ENCODE measurements at places on chromosomes 5 and 9. TPM values are rescaled to one million over a fixed set of nuclear protein-coding genes. Genes with fewer than 3 reads are reported as not detected.

SV2C gene
- not detected for total RNA-seq

SOX30 gene
- 0.11 TPM for total RNA-seq

IFNK gene
- total RNA-seq, result not detected

GRCh38 chr9:130938652-130939404 is at the start of gene FIBCD1:
Gene FIBCD1 (minus strand): TSS chr9:130939247. CDS start chr9:130938607, 640 bp downstream.
- no peak within 1 kb of the TSS for H3K4me3 ChIP-seq
- peaks cover 9% of the 10 kb centered on the region for H3K4me1 ChIP-seq
- H3K27ac ChIP-seq, result no peak within 1 kb of the TSS
- peaks cover 9% of the 10 kb centered on the region for H3K27me3 ChIP-seq

- peaks cover 7% of the 10 kb centered on the region for H3K36me3 ChIP-seq
- DNase-seq, result no peak
- peaks cover 18% of the 10 kb centered on the region for H3K4me1 ChIP-seq
- no peak overlapping the region for H3K4me3 ChIP-seq
- H3K27me3 ChIP-seq, result no peaks in the 10 kb centered on the region
Observed at GRCh38 chr9:113998525-113999255, 79.4 kb downstream of the AMBP start.

- no peak for DNase-seq
- no peaks in the 10 kb centered on the region for H3K27me3 ChIP-seq
- no peaks in the 10 kb centered on the region for H3K36me3 ChIP-seq
- no peak overlapping the region for H3K4me3 ChIP-seq
- no peak overlapping the region for H3K27ac ChIP-seq
Observed at GRCh38 chr5:52791366-52791765, 3.6 kb downstream of the ITGA1 start.

DNA sequence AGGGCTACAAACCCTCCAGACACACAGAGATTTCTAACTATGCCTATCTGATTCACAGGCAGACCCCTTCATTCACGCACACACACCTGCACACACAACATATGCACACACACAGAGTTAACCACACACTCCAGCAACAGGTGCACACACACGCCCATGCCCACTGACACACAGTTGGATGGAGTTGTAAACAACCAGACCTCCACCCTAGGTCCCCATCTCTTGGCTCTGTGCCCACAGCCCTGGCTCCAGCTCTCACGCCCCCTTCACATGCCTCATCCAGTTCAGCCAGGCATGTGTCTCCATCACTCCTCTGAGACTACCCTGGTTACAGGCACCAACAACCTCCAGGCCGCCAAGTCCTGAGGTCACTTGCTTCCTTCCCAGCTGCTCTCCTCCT is 61.1 kb downstream of the PSD2 start:
- no peak for DNase-seq
- H3K4me3 ChIP-seq, result no peak overlapping the region
- peaks cover 10% of the 10 kb centered on the region for H3K4me1 ChIP-seq
- no peaks in the 10 kb centered on the region for H3K27me3 ChIP-seq
- no peak overlapping the region for H3K27ac ChIP-seq

DNA sequence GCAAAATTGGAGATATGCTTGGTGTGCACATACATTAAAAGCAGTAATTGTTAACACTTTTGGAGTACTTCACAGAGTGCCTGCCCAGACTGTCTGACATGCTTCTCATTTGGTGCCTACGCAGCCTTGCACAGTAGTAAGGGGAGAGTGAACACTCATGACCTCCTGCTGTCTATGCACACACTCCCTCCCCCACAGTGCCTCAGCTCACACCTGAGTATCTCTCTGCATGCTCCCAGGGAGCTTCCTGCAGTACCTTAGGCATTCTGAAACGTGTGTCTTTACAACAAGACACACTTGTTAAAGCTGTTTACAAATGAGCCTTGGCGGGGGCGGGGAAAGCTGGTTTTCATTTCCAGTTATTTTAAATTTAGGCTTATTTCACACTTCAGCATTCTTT is 18.0 kb downstream of the MAP3K1 start:
- peak overlapping the region; percentile 24 for H3K27ac ChIP-seq
- no peaks in the 10 kb centered on the region for H3K27me3 ChIP-seq
- peak; percentile 32 for DNase-seq
- no peak overlapping the region for H3K4me3 ChIP-seq

- H3K4me1 ChIP-seq, result no peaks in the 10 kb centered on the region
- no peak overlapping the region for H3K27ac ChIP-seq
- H3K27me3 ChIP-seq, result no peaks in the 10 kb centered on the region
Observed at GRCh38 chr9:18756712-18757125, 276.3 kb downstream of the SAXO1 start.

DNA sequence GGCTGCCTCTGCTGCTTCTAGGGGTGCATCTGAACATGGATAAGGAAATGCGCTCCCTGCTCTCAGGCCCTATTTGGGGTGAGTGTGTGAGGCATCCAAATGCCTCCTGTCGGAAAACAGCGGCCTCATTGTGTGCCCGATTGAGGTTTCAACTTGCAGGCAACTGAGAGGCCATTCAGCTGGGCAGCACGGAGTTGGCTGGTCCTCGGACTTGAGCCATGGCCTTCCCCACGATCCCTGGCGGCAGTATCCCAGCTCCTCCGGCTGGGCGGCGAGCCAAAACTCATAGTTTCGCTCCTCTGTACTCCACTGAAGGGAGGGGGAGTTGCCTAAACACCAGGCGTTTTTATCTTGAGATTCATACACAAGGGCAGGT is 597.3 kb upstream of the SGCD start:
- no peak overlapping the region for H3K4me3 ChIP-seq
- peaks cover 16% of the 10 kb centered on the region for H3K27me3 ChIP-seq
- no peak overlapping the region for H3K27ac ChIP-seq
- H3K36me3 ChIP-seq, result no peaks in the 10 kb centered on the region
- peak; percentile 54 for DNase-seq
- peaks cover 7% of the 10 kb centered on the region for H3K4me1 ChIP-seq

DNA sequence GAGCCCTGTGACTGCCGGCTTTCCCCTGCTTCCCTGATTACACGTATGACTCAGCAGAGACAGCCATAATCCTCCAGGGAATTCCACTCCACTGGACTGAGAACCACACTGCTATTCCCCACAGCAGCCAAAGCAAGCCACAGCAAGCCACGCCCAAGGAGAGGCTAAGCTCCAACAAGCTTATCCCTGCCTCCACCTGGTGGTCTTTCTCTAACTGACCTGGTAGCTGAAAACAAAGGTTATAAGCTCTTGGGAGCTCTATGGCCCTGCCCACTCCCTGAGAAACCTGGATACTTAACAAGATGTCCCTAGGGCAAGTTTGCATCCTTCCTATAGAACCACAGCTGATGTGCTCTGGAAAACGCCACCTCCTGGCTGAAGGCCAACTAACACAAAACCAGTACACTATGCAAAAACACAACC is 613.7 kb upstream of the CDH18 start:
- no peak overlapping the region for H3K27ac ChIP-seq
- no peaks in the 10 kb centered on the region for H3K36me3 ChIP-seq
- DNase-seq, result no peak
- H3K4me1 ChIP-seq, result no peaks in the 10 kb centered on the region

- H3K4me1 ChIP-seq, result peaks cover 14% of the 10 kb centered on the region
- no peaks in the 10 kb centered on the region for H3K36me3 ChIP-seq
- no peak overlapping the region for H3K27ac ChIP-seq
- DNase-seq, result no peak
- no peaks in the 10 kb centered on the region for H3K27me3 ChIP-seq
Observed at GRCh38 chr5:143870362-143870761, 58.4 kb downstream of the HMHB1 start.

- H3K27me3 ChIP-seq, result no peaks in the 10 kb centered on the region
- H3K27ac ChIP-seq, result no peak overlapping the region
- H3K4me3 ChIP-seq, result no peak overlapping the region
Observed at GRCh38 chr5:112691758-112692157, 45.9 kb upstream of the APC start.

GRCh38 chr5:138784590-138784989 is 31.4 kb downstream of the CTNNA1 start:
- H3K36me3 ChIP-seq, result peaks cover 8% of the 10 kb centered on the region
- DNase-seq, result no peak
- no peaks in the 10 kb centered on the region for H3K27me3 ChIP-seq
- no peak overlapping the region for H3K27ac ChIP-seq
- peaks cover 9% of the 10 kb centered on the region for H3K4me1 ChIP-seq

DNA sequence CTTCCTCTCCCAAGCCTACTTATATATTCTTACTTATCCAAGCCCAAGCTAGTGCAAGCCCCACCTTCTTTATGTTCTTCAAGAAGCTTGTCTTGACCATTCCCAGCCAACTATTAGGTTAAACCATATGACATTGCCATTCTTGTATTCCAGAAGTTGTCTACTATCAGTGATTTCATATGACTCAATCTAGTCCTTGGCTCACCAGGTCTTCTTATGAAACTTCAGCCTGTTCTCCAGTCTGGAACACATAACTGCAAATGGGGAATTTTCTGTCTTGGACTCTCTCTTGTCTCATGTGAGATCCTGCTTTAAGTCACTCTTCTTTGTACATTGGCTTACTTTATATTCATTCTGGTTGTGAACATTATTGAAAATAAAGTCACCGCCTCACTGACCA is 130.7 kb downstream of the TTLL11 start:
- H3K4me3 ChIP-seq, result no peak overlapping the region
- H3K4me1 ChIP-seq, result no peaks in the 10 kb centered on the region
- DNase-seq, result no peak
- H3K27me3 ChIP-seq, result no peaks in the 10 kb centered on the region

DNA sequence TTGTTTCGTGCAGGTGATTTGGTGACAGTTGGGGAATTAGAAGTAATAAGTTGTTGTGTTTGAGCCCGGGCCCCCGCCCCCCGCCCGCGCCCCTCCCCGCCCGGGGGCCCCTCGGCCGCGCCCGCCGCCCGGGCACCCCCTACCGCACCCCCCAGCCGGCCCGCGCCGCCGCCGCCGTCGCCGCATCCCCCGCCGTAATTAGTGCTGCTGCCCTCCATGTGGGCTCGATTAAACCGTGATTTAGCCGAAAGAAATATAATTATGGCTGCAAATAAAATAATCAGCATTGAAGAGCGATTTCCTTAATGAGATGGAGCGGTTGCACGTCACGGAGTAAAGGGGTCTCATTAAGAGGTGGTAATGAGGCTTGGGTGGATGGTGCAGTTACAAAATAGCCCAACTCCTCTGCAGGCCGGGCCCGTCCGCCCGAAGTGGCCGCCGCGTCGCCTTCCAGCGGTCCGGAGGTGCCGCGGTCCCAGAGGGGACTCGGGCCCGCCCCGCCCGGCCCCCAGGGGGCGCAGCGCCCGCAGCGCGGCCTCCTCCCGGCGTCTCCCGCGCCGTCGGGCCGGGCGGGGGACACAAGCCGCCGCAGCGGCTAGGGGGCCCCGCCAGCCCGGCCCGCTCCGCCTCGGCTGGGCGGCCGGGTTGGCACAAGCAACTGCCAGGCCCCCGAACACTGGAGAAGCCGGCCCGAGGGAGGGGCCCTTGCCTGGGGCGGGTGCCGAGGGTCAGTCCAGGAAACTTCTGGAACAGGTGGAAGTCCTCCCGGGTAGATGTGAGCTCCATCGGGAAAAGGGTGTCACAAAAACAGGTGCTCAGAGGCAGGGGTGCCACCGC is 6.9 kb upstream of the OTP start:
- H3K27ac ChIP-seq, result no peak overlapping the region
- H3K4me3 ChIP-seq, result no peak overlapping the region
- peaks cover 51% of the 10 kb centered on the region for H3K27me3 ChIP-seq

- no peak overlapping the region for H3K27ac ChIP-seq
- H3K4me3 ChIP-seq, result no peak overlapping the region
- no peaks in the 10 kb centered on the region for H3K4me1 ChIP-seq
- no peak for DNase-seq
- H3K36me3 ChIP-seq, result peaks cover 15% of the 10 kb centered on the region
Observed at GRCh38 chr9:104780796-104781395, 17.0 kb downstream of the NIPSNAP3B start.

GRCh38 chr5:170518277-170518676 is 14.5 kb downstream of the KCNIP1 start:
- no peak overlapping the region for H3K27ac ChIP-seq
- H3K4me3 ChIP-seq, result no peak overlapping the region
- H3K27me3 ChIP-seq, result no peaks in the 10 kb centered on the region
- DNase-seq, result no peak
- H3K36me3 ChIP-seq, result no peaks in the 10 kb centered on the region

DNA sequence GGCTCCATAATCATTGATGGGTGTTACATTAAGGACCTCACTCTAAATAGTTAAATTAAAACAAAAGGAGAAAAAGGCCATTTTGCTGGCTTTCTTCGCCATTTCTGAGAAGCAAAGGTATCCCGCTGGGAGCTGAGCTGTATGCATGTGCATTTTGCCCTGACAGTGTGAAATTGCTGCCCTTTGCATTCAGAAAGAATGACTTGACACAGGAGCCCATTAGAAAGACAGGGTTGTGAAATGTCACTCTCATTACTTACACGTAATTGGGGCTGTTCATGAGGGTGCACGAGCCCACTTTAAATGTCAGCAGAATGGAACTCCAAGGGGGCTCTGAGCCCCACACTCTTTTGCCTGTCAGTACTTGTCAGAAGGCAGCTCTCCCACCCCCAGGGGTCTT is 85.0 kb downstream of the SEMA4D start:
- peaks cover 37% of the 10 kb centered on the region for H3K4me1 ChIP-seq
- DNase-seq, result no peak
- no peaks in the 10 kb centered on the region for H3K36me3 ChIP-seq
- H3K27me3 ChIP-seq, result no peaks in the 10 kb centered on the region

DNA sequence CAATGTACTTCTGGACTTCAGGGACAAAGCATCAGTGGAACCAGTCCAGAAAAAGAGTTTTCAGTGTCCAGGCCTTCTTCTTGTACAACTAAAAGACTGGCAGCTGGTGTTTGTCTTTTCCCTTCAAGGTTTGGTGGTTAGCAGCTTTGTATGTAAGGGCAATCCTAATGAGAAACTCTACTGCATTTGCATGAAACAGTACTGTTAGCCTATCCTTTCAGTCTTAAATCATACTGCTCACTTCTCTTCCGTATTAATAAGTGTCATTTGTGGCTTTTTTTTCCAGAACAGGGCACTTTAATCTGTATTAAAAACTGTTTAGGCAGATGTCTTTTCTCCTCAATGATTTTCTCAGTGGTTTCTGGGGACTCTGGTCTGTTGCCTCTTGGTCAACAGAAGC is 48.9 kb downstream of the FAM174A start:
- H3K27me3 ChIP-seq, result no peaks in the 10 kb centered on the region
- no peak for DNase-seq
- no peak overlapping the region for H3K27ac ChIP-seq

DNA sequence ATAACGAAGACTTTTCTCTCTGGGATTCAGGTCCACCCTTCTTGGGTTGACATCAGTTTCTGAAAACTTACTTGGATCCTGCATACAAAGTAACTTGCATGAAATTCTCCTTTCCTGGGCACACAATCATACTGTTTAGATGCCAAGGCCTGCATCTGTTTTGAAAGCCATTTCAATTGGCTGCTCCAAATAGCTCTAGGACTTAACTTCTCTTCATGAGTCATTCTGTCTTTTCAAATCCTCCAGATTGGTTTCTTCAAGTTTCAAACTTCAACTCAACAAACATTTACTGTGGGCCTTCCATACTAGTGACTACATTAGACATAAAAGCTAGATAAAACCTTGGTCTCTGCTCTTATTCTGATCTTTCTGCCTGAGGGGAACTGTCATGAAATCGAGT is 54.8 kb upstream of the HMHB1 start:
- H3K27ac ChIP-seq, result no peak overlapping the region
- DNase-seq, result no peak
- no peak overlapping the region for H3K4me3 ChIP-seq

GRCh38 chr5:168042284-168043068 is 249.0 kb upstream of the WWC1 start:
- no peak overlapping the region for H3K27ac ChIP-seq
- H3K4me3 ChIP-seq, result no peak overlapping the region
- no peak for DNase-seq
- H3K27me3 ChIP-seq, result no peaks in the 10 kb centered on the region

- no peaks in the 10 kb centered on the region for H3K36me3 ChIP-seq
- DNase-seq, result no peak
- H3K4me3 ChIP-seq, result no peak overlapping the region
- no peak overlapping the region for H3K27ac ChIP-seq
- H3K27me3 ChIP-seq, result no peaks in the 10 kb centered on the region
Observed at GRCh38 chr9:114177423-114178064, 22.2 kb downstream of the COL27A1 start.

All from thyroid gland (tissue), 4 donors.